ENCODE measurements at places on chromosomes 5 and 9.

GRCh38 chr9:115998666-115999065, 154.9 kb upstream of the PAPPA start:
- no peak for DNase-seq

DNA sequence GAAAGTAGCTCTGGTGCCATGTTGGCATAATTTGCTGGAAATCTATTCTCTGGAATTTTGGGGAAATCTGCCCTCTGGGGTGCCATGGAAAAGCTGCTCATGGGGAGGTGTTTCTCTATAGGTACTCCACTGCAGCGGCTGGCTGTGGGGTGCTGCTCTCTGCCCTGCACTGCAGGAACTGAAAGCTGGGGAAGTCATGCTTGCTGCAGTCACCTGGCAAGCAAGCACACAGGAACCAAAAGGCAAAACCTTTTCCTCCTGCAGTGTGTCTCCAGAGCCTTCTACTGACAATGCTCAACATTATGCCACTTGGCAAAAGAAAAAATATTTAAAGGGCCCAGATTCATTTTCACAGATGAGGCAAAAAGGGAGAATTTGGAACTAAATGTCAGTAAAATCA, 25.8 kb upstream of the CARNMT1 start:
- DNase-seq, result no peak

DNA sequence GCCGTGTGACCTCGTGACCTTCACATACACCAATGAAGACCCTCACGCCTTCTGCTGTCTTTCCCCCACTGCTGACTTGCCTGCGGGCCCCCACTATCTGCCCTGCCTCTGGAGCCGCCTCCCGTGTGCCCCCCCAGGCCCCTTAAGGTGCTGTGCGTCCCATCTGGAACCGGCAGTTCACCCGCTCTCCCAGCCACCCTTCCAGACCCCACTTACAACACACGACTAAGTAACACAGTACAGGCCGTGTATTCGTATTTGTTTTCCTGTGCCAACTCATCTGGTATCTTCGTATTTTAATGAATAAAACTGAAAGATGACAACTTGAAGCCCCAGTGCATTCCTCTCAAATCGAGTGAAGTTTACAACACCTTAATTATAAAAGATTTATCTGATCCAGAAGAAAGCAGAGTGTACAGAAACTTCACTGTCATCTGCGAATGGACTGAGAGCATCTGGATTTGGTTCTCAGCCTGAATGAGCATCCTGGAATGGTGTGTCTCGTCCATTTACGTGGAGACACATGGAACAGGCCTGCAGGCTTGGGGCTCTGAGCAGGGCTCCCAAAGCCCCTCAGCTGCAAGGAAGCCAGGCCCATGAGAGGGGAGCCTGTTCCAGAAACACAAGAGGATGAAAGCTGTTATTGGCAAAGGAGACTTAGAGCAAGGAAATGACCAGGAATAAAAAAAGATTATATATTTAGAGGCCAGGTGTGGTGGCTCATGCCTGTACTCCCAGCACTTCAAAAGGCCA, 21.9 kb upstream of the TERT start:
- DNase-seq, result no peak

GRCh38 chr5:158780656-158781237, 319.0 kb downstream of the EBF1 start:
- no peak for DNase-seq

GRCh38 chr5:125450771-125451170, 704.3 kb upstream of the ZNF608 start:
- no peak for DNase-seq

- DNase-seq, result no peak
Measured at GRCh38 chr5:15388866-15389265, 111.1 kb upstream of the FBXL7 start.

DNA sequence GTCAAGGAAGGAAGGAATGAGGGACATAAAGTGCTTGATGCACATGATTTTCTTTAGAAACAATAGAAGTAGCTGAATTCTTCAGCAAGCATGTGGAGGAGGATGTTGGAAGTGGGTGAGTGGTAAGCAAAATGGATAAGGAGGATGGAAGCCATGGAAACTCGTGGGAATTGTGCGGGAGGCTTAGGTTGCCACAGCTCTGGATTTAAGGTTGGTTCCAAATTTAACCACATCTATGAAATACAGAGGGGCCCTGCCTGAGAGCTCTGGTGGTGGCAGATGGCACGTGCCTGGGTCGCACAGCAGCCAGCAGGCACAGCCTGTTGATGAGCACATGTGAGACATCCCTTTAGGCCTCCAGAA, 284.7 kb downstream of the SMARCA2 start:
- no peak for DNase-seq

- no peak for DNase-seq
Measured at GRCh38 chr9:134204991-134205578, 40.7 kb upstream of the RNU6ATAC start.

- no peak for DNase-seq
Measured at GRCh38 chr5:79853028-79853427, 138.0 kb downstream of the MTX3 start.

GRCh38 chr5:148255456-148255855, 13.1 kb upstream of the SPINK13 start:
- DNase-seq, result no peak

DNA sequence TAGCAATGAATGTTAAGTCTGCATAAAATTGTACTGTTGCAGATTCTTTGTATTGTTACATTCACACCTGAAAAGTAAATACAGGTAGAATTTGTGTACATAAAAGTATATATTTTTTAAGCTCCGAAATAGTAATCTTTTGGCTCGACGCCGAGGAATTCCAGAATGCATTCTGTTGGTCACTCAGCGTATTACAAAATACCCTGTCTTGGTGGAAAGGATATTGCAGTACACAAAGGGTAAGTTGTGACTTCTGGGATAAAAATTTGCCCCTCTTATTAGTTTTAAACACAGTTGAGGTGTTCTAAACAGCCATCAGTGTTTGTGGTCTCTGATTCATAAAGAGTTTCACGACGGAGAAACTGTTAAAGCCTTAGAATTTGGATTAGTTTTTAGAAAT, 257.6 kb downstream of the ARHGEF28 start:
- DNase-seq, result no peak

DNA sequence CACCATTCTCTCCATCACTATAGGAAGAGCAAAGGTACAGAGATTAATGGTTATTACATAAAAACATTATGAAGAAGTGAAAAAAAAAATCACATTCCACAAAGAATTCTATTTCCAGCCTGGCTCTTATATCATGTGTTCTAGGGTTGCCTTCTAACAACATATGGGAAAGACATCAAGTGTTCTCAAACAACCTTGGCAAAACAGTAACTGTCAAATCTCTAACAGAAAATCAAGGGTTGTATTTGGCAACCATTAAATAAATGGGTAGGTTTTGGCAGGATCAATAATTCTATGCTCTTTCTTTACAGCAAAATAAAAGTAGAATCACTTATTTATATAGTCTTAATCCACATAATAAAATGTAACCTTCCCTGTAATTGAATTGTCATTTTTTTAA, 728.9 kb downstream of the MAT2B start:
- no peak for DNase-seq

All from epithelial cell of prostate (primary cell).